ENCODE measurements at places on chromosomes 5 and 9. TPM values are rescaled to one million over a fixed set of nuclear protein-coding genes. Genes with fewer than 3 reads are reported as not detected.

The N4BP3 gene
- total RNA-seq = 3.1 TPM

DNA sequence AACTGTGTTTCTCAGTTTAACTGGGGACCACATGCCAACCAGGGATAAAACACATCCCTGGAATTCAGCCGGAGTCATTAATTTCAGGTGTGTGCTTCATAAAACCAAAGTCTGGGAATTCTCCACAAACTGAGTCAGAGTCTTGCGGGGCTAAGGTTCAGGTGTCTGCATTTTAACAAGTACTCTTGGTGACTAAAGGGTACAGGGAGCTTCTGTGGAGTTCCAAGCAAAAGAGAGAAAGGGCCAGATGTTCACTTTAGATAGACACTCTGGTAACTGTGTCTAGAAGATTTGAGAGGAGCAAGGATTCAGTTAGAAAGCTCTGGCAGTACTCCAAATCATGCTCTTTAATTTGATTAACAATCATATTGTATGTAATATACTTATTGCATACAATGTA lies 4.0 kb downstream of the NADK2 start:
- no peak for DNase-seq

- no peak for DNase-seq
Observed at GRCh38 chr5:175742290-175742994, 84.6 kb downstream of the HRH2 start.

The OTP gene
- not detected for total RNA-seq

DNA sequence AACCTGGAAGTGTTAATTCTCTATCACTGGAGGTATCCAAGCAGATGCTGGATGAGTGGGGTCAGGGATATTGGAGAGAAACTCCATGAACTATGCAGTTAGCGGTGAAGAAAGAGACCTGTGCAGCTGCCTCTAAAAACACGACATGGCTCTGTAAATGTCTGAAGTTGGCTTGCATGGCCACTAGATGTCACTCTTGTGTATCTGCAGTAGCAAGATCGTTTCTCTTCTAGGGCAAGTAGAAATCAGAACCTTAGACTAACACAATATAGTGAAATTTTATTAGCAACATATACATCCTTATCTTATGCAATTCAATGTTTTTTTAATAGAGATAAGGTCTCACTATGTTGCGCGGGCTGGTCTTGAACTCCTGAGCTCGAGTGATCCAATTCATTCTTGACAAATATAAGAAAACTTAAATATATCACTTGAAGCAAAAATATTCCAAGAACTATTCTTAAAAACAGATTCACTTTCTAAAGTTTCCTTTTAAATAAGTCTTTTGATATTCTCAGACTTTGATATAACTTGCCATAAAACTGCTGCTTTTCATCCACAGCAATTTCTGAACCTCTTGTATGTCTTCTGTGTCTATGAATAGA lies 2.9 kb downstream of the OR2S2 start:
- no peak for DNase-seq

DNA sequence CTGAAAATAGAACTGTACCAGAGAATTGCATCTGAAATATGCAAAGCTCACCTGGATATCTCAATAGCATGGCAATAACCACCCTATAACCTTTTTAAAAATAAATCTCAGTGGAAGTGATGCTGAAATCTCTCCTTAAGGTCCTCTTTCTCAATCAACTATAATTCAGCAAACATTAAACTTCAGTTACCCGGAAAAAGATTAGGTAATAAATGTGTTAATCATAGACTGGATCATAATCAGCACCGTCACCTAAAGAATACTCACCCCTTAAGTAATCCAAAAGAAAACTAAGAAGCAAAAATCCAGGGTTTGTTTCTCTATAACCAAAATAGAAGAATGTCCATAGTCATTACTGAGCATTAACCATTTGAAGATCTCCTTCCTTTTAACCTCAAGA lies 44.3 kb upstream of the DENND4C start:
- DNase-seq = no peak

DNA sequence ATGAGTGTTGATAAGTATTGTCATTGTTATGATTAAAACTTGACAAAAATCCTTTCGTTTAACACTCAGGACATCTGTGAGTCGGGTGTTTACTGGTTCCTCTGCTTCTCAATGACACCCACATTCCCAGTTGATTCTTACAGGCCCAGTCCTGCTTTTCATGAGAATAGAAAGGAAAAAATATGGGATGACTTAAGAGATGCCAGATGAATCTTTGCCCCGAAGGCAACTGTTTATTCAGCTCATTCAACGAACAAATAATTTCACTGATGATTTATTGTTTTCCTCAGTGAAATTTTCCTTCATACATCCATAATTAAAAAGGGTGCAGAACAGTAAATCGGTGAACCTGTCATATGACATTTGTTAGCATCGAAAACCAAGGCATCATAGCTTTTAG lies 452.4 kb upstream of the WWC1 start:
- DNase-seq = no peak

DNA sequence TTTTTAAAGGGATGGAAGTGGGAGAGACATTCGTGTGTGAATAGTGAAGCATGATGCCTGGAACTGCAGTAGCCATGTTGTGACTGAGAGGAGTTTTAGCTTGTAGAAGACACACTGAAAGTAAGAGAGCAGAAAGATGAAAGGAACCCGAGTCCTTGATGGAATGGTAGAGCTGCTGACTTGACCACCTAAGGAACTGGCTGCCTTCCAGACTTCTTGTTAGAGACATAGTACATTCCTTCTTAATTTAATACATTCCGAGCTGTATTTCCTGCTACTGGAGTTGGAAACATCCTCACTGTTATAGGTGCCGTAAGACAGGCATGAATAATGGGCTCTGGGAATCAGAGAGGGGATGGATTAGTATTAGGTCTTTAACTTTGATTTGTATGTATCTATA lies 7.4 kb downstream of the CER1 start:
- DNase-seq = no peak

DNA sequence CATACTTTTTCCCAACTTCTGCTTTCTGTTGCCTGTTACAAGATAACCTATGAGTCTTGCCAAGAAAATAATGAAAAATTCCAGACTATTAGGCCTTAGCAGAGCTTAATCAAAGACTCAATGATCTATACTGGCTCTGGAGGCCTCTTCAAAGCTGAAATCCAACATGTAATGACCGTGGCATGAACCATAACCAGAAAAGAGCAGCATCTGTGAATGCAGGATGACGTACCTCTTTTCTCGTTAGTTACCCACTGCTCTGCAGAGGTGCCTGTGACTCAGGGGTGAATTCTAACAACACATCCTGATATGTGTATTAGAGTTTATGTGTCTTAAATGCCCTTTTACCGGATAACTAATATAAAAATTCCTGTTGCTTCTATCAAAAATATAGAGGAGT lies 645.4 kb downstream of the PRELID2 start:
- no peak for DNase-seq

GRCh38 chr9:120946259-120946658 lies 19.7 kb upstream of the TRAF1 start:
- DNase-seq = no peak

The SPAG8 gene
- 0.12 TPM for total RNA-seq

The BASP1 gene
- total RNA-seq = 106 TPM

DNA sequence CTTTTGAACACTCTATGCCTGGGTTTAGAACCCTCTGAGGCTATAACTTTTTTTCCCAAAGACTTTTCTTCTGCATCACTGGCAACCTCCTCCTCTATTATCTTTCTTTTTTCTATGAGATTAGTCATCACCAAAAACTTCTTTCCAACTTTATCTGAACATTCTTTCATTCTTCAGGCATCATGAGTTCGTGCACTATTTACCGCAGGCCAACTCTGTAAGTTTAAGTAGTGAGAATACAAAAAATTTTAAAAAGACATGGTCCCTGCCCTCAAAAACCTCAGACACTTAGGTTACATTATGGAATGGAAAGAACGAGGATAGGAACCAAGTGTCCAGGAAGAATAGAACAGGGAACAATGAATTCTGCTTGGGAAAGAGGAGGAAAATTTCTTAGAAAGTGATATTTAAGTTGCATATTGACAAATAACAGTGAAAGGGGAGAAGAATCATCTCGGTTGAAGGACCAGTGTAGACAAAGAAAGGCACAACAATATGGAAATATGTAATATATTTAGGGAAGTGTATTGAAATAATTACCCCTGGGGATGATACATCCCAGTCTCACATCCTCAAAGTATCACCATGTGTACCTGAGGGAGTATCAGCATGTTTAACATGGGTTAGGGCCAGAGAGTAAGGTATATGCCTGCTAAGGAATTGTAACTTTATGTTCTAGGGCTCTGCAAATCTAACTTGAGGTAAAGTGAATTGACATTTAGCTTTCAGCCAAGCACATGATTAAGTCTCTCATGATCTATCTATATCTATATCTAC lies 196.5 kb upstream of the NREP start:
- DNase-seq = no peak

The CLIC3 gene
- total RNA-seq = 2.4 TPM

GRCh38 chr9:563200-563599 lies 278.3 kb upstream of the DMRT1 start:
- no peak for DNase-seq

DNA sequence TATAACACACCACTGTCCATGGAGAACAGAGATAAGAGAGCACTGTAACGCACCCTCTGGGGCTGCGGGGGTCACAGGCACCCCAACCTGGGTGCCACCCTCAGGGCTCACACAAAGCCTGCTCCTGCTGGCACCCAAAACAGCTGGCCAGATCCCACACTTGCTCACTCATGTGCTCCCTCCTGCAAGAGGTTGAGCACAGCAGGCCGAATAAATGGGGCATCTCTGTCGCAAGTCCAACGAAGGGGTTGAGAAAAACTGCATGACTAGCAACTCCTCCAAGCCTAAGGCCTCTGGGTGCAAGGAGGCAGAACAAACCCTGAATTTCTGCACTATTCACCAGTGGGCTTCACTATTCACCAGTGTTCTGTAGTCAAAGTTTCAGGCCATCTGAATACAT lies 80.3 kb downstream of the SECISBP2 start:
- DNase-seq = no peak

The MCTP1 gene
- 18.0 TPM for total RNA-seq

DNA sequence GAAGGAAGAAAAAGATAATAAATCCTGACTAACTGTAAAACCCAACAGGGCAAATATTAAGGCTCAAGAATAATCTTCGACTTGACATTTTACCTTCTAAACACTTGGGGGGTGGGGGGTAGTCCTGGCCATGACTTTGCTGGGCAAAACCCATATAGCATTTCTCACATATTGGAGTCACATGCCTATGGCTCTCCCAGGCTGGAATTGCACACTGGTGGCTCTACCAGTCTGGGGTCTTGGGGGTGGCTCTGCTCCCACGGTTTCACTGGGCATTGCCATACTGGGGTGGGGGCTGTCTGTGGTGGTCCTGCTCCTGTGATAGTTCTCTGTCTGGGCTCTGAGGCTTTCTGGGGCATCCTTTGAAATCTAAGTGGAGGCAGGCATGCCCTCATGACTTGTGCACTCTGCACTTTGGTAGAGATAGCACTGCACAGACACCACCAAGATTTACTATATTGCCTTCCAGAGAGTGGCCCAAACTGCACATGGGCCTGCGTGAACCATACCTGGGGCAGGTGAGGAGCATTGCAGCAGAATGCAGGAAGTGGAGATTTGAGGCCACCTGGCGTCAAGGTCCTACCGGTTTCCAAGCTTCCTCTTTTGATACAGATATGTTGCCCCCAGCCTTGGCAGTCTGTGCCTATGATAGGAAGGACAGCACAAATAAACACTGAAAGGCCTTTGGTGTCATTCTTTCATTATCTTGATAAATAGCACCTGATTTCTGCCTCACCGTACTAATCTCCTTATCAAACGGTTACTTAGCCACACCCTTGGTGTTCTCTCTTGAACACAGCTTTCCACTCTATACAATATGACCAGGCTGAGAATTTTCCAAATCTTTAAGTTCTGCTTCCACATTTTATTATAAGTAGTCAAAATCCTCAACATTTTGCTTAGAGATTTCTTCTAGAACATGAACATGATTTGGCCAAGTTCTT lies 29.8 kb downstream of the BAAT start:
- no peak for DNase-seq

- no peak for DNase-seq
Observed at GRCh38 chr9:99118782-99119466, 14.0 kb downstream of the TGFBR1 start.

GRCh38 chr9:126301985-126302603 lies 24.5 kb upstream of the MVB12B start:
- DNase-seq = no peak

DNA sequence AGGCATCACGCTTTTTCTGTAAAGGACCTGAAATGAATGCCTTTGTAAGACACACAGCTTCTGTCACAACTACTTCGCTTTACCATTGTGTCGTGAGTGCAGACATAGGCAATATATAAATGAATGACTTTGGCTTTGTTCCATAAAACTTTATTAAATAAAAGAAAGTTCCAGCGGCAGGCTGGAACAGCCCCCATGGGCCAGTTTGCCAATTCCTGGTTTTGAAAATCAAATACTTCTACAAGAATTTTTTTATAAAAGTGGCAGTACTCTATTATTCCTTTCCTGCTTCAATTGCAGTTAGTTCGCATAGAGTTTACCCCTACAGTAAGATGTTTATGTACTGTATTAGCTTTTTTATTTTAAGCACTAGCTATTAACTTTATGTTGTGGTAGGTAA lies 53.7 kb downstream of the SRFBP1 start:
- DNase-seq = no peak

- no peak for DNase-seq
Observed at GRCh38 chr5:9269014-9269413, 276.9 kb downstream of the SEMA5A start.

- DNase-seq = no peak
Observed at GRCh38 chr9:71941998-71942567, 30.6 kb downstream of the C9orf85 start.

The SPATA31A3 gene
- total RNA-seq = not detected

GRCh38 chr5:91282210-91282609 lies 100.9 kb downstream of the ARRDC3 start:
- DNase-seq = no peak

The CCDC180 gene
- total RNA-seq = 0.29 TPM

DNA sequence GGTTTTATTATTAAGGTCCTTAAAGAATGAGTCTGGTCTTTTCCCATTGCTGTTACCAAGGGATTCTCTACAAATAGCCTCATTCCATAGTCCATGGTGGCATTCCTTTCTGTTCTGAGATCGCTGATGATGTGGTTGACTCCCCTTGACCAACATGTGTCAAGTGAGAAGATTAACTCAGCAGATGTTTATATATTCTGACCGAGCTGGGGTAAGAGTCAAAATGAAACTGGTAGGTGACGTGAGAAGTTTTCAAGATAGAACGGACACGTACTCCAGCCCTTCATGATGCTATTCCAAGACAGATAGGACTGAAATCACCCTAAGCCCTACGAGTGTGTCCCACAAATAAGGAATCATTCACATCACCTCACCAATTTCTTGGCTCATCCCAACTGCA lies 155.5 kb upstream of the WWC1 start:
- DNase-seq = no peak

The SERF1A gene
- total RNA-seq = 9.6 TPM

GRCh38 chr5:142495531-142495930 lies 170.7 kb upstream of the SPRY4 start:
- no peak for DNase-seq

The RRAGA gene
- total RNA-seq = 36.0 TPM

Measured in epithelial cell of proximal tubule (primary cell).